ENCODE measurements at places on chromosomes 3 and 15.

DNA sequence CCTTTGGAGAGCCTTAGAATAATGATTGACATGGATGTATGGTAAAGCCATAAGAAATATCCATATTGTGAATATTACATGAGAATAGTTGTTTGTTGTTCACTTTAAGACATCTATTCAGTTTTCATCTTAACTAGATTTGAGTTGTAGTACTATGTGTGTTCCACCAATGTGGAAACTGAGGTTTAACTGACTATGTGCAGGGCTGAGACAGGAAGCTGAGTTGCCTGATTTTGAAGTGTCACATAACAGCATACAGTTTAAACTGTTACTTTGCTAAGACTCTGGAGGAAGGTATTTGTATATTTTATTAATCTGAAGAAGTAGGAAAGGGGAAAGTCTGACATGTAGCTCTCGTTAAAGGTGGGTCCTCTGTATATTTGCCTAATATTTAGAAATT, 2.1 kb downstream of the ECT2 start:
- DNase-seq = no peak

GRCh38 chr3:139935866-139936817, 1.2 kb downstream of the CLSTN2 start:
- no peak for DNase-seq

GRCh38 chr3:194632809-194633348, 340 bp downstream of the TMEM44 start:
- DNase-seq = no peak

- no peak for DNase-seq
These were observed 575.1 kb downstream of the EPHA3 start for GRCh38 chr3:89682556-89682955.

- no peak for DNase-seq
These were observed 52.9 kb upstream of the MYZAP start for GRCh38 chr15:57538821-57539220.

DNA sequence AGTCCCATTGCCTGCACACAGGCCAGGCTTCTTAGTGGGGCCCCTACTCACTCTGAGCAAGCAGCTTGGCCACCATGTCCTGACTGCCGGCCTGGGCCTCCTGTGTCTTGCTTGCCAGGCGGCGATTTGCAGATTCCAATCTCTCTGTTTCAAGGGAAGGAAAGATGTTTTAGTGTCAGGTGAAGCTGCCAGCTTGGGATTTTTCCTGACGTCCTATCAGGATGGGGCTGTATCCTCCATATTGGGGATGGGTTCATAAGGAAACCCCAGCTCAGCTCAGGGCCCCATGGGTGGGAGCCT, 8.5 kb downstream of the AMOTL2 start:
- no peak for DNase-seq

DNA sequence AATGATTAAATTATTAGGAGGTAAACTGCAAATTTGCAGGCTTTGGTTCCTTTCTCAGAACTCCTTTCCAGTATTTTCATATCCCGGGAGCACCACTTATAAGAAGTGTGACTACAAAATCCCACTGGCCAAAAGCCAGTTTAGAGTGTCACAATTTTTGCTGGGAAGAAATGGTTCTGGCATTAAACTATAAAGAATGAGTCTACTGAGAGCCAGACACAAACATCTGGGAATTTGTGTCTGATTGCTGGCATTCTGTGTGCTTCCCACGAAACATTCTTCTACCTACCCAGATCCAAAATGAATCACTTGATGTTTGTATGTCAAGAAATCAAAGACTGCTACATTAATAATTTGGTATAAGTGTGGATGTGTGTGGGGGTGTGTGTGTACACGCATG, 82.8 kb downstream of the DUT start:
- DNase-seq = no peak

GRCh38 chr15:27826902-27827714, 272.0 kb downstream of the OCA2 start:
- no peak for DNase-seq

- DNase-seq = no peak
These were observed 47.3 kb downstream of the KY start for GRCh38 chr3:134603480-134603879.

GRCh38 chr3:156409694-156410093, 145.2 kb downstream of the SSR3 start:
- no peak for DNase-seq

GRCh38 chr3:156606729-156607128, 51.8 kb upstream of the SSR3 start:
- DNase-seq = no peak

Data from nucleus accumbens (tissue), 56 donors.